MG63 (cell line): ENCODE measurements at places on chromosomes 16 and 17.

GRCh38 chr17:46071796-46072195, 72.7 kb downstream of the STH start:
- no peak for DNase-seq

DNA sequence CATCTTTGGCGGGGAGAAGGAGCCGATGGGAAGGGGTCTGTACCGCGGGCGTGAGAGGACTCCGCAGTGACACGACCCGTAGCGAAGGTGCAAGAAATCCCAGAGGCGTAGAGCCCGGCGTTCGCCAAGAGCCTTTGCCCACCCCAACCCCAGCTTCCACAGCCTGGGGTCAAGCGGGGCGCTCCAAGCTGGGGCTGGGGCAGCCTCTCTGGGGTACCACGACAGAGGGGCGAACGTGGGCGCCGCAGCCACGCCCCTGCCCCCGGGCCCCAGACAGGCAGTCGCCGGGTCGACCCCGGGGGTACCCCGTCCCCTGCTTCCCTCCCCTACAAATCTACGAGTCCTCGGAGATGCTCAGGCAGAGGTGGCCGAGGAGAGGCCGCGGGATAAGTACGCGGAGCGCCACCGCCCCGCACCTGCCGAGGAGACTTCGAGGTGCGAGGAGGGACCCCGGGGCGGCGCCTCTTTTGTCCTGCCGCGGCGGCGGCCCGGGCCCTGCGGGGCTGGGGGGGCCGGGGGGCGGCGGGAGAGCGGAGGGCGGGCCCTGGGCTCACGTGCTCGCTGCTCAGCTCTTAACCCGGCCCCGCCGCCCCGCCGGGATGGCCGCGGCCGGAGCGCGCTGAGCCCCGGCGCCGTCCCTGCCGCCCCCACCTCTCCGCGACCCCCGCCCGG, at the start of gene ADAM11:
Gene ADAM11, plus strand, starts transcription at position 575 of the 672 bp plus-strand sequence. CDS start 212 bp downstream, outside the sequence.
- DNase-seq: no peak

DNA sequence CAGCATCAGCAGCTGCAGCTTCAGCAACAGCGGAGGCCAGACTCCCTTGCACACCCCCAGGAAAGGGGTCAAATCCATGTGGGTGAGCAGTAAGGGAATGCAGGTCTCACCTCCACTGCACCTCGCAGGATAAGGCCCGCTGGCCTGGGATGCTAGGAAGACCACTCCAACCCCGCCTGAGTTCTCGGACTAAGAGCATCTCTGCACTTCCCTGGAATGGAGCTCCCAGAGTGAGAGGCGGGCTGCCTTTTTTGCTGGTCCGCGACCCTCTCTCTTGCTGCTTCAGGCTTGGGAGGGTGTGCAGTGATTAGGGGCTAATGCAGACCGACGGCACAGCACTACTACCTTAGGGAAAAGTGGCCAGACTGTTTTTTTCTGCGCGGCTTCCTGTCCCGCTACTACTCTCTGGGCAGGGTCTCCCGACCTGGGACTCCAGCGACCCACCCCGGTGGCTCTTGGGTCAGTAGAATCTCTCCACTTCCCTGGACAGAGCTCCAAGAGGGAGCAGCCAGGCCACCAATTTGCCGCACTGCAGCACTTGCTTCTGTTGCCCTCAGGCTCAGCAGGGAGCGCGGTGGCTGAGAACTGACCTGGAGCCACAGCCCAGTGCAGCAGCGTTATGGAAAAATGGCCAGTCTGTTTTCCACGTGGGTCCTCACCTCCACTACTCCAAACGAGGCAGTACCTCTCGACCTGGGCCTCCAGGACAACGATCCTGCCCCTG, 480.4 kb downstream of the CDH8 start:
- DNase-seq: no peak

DNA sequence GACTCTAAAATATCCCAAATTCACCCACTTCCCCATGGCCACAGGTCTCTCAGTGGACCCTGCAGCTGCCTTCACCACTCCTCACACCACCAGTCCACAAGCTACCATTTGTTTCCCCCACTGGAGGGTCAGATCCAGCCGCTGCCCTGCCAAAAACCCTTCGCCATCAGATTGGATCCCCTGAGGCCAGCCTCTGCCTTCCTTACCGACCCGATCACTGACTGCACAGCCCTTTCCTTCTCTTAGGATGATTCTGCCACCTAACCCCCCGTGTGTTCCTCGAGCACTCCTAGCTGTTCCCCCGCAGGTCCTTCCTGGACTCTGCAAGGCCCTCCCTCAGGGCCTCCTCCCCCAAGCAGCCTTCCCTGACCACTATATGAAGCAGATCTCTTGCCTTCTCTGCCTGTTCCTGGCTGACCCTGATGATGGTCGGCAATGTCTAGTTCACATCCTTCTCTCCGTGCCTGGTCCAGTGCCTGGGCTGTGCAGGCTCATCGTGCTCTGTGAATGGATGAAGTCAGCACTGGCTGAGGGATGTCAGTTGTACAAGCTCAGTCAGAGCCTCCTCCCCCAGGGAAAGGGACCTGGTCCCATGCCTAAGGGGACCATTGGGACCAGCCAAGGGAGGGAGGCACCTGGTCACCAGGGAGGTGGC, 46.0 kb downstream of the CPNE2 start:
- DNase-seq: no peak

DNA sequence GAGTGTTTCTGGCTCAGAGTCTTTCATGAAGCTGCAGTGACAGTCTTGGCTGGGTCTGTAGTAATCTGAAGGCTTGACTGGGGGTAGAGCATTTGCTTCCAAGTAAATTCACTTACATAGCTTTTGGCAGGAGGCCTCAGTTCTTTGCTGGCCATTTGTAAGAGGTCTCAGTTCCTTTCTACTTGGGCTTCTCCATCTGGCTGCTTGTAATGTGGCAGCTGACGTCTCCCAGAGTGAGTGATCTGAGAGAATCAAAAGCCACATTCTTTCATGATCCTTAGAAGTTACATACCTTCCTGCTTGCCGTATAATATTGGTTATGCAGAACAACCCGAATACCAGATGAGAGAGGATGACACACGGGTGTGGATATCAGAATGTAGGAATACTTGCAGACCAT, 39.8 kb downstream of the NF1 start:
- no peak for DNase-seq

GRCh38 chr16:71230122-71230845, at the start of gene HYDIN:
TSS of gene HYDIN (minus strand) at chr16:71230722. CDS start at chr16:71186895, 43,827 bp downstream.
- DNase-seq: peak; percentile 16

GRCh38 chr17:20284022-20284421, 183.3 kb downstream of the LGALS9B start:
- DNase-seq: no peak

DNA sequence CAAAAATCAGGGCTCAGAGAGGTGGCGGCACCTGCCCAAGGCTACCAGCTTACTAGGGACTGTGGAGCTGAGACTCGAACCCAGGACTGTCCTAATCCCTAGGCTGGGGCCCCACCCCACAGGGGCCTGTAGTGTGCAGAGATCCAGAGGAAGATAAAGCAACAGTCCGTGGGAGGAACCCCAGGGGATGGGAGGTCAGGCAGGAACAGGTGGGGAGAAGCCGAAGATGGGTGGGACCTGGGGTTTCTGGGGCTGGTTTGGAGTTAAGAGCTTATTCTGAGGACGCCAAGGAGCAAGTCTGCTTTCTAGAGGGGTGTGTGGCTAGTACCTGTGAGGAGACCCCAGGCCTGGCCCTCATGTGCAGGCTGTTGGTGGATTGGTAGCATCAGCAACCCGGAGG, 14.9 kb downstream of the C16orf74 start:
- no peak for DNase-seq

- DNase-seq: no peak
Observed at GRCh38 chr16:24538756-24539294, 541 bp upstream of the RBBP6 start.

DNA sequence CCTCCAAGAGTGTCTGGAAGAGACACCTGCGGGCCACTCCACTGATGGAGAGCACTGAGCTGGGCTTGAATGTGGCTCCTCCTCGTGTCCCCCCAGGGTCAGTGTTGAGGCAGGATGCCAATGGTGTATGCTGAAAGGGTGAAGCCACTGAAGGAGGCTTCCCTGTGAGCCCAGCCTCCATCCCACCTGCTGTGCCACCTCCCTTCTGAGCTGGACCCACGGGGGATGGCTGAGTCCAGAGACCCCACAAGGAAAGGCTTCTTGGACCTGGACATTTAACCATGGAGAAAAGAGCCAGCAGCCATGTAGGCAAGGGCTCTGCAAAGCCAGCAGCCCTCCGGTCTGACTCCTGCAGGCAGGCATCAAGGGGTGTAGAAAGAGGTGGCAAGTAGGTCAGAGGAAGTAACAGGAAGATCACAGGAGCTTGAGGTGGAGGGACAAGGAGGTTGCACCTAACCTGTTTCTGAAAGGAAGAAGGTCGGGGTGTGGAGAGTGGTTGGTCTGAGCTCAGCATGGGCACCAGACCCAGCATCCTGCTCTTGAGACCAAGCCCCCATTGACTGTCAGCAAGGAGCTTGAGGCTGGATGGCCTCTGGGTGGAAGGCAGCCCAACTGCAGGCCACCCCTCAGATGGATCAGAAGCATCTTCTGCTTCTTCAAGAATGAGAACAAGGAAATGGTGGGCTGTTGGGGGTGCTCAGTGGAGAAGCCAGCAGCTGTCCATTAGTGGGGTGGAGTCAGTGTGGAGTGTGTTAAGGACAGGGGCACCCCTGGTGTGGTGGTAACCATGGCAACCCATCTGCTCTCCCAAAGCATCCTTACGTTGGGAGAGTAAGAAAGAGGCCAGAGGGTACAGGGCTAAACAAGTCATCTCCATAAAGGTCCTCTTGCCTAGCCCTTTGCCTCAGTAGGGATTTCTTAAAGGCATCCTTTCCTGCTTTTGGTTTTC, 80.7 kb downstream of the PLD6 start:
- no peak for DNase-seq

DNA sequence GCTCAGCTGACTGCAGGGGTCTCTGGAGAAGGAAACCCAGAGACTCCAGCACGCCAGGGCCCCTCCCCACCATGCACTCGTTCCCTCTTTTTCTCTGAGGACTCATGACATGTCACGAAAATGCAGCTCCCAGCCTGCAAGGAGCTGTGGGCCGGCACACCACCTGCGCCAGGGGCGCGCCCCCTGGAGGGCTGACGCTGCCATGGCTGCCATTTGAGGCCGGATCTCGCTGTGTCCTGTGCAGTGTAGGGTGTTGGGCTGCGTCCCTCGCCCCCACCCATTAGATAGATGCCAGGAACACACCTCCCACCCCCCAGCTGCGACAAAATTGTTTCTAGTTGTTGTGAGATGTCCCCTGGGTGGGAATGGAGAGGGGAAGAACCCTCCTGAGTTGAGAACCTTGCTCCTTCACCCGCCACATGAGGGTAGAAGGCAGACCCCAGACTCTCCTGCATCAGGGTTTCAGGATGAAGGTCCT, 8.2 kb downstream of the SYNGR2 start:
- DNase-seq: no peak

- DNase-seq: no peak
Observed at GRCh38 chr17:63519972-63520882, 2.9 kb upstream of the KCNH6 start.

- DNase-seq: no peak
Observed at GRCh38 chr17:61144617-61145564, 254.8 kb upstream of the TBX2 start.

DNA sequence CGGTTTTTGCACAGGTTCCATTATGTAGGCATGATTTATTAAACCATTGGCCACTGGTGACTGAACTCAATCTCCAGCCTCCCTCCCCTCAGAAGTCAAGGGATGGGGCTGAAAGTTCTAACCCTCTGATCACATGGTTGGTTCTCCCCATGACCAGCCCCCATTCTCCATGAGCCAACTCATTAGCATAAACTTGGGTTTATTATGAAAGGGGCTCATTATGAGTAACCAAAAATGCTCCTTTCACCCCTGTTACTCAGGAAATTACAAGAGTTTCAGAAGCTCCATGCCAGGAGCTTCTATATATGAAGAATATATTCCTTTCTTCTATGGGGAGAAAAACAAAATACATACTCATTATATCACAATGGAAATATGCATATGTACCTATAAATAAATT, 555.3 kb downstream of the HS3ST4 start:
- DNase-seq: no peak

DNA sequence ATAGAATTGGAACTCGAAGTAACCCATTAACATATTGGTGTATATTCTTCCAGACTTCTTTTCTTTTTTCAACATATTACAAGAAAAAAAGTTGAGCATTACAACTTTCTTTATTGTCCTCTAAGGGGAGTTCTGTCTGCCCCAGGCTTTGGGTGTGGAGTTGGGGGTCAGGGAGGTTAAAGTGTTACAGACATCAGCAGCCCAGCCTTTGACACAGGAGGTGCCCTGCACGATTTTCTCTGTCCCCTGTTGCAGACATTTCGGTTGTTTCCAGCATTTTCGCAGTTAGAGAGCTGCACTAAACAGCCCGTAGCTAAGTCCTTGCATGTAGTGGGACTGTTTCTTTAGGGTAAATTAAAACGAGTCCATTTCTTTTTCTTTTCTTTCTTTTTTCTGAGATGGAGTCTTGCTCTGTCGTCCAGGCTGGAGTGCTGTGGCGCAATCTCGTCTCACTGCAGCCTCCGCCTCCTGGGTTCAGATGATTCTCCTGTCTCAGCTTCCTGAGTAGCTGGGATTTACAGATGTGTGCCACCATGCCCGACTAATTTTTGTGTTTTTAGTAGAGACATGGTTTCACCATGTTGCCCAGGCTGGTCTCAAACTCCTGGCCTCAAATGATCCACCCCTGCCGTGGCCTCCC, 13.4 kb upstream of the ADCY7 start:
- no peak for DNase-seq

DNA sequence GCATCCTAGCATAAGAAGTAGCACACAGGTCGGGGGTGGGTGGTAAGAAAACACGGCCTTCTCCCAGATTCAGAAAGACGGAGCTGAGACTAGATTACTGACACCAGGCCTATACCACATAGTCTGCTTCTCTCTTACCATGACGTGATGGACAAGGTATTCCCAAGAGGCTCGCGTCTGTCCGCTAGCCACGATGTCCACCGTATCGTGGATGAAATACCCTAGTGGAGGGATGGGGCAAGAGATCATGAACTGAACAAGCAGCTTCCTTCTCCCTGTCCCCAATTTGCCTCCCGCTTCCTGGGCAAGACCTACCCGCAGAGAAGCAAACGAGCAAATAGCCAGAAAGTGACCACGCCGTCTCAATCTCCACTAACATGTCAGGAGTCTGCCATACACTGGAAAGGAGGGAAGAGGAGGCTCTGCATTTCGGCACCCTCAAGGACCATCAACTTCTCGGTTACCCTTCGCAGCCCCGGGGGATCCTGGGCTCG, 820 bp downstream of the TLCD1 start:
- DNase-seq: peak; percentile 74

- DNase-seq: peak; percentile 85
Observed at GRCh38 chr16:27867122-27868110, 196.1 kb downstream of the GSG1L start.

DNA sequence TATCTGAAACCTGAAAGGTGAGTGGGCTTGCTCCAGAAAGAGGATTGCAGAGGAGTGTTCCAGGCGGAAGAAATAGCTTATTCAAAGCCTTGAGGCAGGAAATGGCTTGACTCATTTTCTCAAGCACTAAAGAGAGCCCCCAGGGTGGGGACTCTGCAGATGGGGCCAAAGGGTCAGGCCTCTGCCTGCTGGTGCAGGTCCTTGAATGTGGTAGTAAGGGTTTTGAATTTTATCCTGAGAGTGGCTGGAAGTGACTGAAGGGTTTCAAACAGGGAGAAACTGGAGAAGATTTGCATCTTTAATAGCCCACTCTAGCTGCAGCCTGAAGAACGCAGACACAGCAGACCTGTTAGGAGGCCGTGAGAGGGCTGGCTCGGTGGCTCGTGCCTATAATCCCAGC, 144.4 kb downstream of the CCT6B start:
- no peak for DNase-seq
